ENCODE measurements at places on chromosomes 6 and 20. TPM values are rescaled to one million over a fixed set of nuclear protein-coding genes. Genes with fewer than 3 reads are reported as not detected.

The MCCD1 gene
- not detected for total RNA-seq

The LTV1 gene
- total RNA-seq: 43.7 TPM

The ME1 gene
- total RNA-seq: 97.7 TPM

The MUC22 gene
- not detected for total RNA-seq

The PSORS1C1 gene
- 6.0 TPM for total RNA-seq

The FOXA2 gene
- 10.9 TPM for total RNA-seq
